ENCODE measurements at places on chromosomes 11 and 22.

DNA sequence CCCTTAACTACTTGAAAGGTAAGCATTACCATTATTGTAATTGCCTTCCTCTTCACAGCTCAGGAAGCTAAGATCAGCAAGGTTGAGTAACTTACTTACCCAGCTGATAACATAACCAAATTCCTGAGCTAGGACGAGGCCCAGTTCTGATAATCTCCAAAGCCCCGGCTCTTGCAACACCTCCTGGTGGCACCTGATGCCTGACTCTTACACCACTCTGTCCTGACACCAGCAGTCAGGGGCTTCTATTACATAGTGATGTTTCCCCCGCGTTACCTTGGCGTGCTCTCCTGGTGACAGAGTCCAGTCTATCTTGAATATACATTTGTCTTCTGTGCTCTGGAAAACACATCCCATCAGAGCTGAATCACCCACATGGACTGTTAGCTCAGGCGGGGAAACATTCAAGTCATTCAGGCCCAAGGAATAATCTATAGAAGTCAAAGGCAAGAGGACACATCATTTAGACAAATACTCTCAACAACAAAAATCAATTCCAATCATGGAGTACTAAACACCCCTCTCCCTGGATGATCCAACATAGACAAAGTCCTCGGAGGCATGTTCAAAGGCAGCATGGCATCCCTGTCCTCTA is 12.6 kb downstream of the JAML start:
- no peak for DNase-seq

DNA sequence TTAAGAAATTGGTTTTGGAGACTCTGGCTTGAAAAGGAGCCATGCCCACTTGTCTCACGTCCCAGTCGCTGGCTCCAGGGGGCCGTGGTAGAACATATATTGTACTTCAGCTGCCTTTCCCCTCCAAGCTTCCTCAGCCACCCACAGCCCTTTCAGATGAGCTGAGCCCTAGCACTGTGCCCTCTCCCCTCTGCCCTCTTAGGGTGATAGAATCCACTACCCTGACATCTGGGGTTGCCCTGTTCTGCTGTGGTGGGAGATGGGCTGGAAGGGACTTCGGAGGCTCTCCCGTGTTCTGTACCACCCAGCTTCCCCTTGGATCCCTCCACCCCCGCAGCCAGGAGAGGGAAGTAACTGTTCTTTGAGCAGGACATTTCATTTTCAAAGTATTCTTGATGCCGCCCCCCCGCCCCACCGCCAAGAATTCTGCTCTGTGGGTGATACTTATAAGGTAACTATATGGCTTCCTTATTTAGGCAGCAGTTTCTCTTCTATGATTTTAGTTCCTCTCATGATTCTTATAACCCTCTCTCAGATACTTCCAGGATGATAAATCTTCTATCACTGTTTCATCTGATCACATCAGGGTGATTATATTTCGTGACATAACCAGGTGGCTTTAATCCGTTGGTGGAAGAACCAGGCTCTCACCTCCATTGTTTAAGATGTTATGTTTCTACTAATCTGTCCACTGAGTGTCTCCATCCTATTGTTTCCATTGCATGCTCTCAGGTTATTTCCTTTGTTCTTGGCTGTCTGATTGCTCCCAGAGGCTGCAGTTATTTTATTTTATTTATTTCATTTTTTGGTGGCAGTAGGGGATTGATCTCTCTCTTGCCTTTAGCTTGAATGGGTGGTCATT is 24.1 kb downstream of the ZBTB16 start:
- no peak for DNase-seq

DNA sequence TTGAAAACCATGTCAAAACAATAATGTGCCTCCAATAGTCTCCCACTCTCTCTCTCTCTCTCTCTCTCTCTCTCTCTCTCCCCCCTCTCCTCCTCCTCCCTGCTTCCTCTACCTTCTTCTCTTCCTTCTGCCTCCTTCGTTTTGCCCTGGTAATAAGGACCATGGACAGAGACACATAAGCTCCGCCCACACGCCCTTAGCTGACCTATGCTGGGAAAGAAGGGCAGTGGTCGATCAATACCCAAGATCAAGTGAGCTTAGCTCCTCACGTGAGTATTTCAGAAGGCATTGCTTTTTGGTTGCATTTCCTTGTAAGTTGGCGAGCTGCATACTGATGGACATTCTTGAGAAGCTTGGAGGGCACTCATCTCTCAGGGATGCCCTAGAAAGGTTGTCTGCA is 194.8 kb downstream of the MIAT start:
- no peak for DNase-seq

DNA sequence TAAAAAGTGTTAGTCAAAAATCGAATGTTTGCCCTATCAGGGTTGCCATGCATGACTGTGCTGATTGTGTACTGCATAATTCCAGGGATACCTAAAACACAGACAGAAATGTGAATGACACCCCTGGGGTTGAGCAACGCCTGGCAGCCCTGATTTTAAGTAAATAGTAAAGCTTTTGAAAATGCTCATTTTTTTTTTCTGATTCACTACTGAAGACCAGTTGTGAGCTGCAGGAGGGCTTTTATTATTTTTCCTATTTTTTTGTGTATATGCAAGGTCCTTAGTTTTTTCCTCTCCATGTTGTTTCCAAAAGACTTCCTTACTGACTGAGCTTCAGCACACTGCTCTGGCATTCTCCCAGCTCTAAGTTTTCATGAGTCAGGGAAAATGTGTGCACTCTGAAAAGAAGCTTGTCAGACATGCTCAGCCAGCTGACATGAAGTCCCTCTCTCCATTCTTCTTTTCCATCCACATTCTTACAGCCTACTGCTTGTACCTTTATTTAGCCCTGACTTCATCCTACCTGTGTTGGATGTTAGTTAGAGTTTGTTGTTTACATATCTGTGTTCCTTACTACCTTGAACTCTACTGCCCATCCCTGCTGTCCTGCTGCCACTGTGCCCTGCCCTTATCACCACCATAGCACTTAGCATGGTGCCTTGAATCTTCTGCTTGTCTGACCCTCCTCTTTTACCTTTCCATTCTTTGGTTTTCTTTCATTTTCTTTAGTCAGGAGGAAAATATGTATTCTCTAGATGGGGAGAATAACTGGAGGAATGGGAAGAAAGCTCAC is 79.5 kb downstream of the HORMAD2 start:
- DNase-seq, result no peak

DNA sequence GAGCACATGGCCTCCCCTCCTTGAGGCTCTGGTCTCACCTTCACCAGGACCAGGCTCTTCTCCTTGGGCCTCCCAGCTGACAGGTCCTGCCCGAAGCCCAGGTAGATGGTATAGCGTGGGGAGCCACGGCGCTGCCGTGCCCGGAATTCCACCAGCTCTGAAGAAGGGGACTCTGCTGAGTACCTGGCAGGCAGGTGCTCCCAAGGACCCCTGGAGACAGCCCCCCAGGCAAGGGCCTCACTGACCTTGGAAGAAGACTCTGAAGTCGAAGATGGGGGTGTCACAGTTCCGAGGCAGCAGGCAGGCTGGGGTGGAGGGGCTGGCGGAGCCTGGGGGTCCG is 2.8 kb downstream of the IRF7 start:
- no peak for DNase-seq

DNA sequence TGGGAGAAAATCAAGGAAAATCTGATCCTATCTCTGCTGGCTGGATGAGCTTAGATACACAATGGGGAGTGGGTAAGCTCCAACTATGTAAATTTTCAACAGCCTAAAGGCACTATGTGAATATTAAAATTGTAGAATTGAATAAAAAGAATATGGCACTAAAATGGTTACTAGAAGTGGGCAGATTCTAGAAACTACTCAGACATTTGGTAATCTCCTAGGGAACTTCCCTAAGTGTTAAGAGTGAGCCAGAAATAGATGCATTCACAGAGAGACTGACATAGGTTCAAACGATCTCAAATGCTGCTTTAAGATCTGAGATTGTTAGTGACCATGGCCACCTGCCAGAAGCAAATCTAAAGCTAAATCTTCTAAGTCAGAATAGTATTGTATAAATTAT is 4.3 kb upstream of the OR52E1 start:
- DNase-seq, result no peak

DNA sequence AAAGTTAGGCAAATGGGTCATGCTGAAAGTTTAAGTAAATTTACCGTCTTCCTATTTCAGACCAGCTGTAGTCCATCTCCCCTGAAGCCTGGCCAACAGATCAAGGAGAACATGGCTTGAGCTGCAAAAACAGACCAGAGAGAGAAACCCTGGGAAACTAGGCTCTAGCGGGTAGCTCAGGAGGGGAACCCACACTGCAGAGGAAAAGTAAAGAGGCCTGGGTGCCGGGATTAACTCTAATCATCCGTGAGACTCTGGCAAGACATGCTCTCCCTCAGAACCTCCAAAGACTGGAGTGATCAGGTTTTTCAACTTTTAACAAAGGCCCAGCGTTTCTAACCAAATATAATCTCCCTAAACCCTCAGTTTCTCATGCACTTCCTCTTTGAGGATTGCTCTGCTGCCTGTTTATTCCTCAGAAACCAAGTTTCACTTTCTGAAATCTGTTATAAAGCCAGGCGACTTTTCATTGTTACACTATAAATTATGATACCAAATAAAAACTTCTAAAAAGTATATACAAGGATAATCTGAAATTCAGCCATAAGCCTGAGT is 67.5 kb downstream of the GAB2 start:
- no peak for DNase-seq

DNA sequence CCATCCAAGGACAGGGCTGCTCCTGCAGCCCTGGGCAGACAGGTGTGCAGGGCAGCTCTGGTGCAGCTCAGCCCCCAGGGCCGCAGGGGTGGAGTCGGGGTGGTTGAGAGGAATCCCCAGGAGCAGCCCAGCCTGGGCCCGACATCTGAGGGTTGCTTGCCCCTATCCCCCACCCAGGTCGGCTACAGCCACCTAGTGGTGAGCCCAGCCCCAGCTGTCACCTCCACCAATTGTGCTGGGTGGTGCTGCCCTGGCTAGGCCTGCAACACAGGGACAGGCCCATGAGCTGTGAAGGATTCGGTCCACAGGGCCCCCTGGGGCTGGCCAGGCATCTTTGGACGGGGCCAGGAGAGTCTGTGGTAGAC is 29.6 kb downstream of the RTN4R start:
- DNase-seq, result peak; percentile 91

GRCh38 chr11:29962243-29962642 is 54.6 kb downstream of the KCNA4 start:
- no peak for DNase-seq

GRCh38 chr11:8603696-8604077 is 9.7 kb upstream of the STK33 start:
- DNase-seq, result no peak

DNA sequence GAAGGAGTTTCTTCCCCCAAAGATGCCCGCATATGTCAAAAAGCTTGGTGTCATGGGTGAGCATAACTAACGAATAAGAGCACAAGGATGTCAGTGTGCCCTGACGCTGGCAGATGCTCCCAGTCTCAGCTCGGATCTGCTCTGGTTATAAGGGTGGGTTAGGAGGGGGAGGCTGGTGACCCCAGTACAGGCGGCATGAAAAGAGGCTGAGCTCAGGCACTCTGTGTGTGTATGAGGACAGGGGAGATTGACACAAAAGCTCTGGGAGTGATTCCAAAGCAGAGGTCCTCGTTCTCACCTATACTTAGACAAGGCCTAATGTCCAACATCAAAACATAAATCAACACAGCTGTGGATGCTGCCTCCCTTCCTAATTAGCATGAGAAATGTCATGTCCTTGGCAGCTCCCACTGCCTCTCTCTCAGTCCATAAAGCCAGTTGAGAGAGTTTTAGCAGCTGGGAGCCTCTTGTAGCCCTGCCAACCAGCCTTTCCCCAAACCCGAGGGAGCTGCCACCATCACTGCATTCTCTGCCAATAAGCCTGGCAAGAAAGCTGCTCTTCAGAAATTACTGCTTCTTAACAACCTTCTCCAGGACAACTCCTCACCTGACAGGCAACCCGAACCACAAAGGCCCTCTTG is 59.8 kb downstream of the SC5D start:
- DNase-seq, result no peak

GRCh38 chr11:94771390-94771789 is 3.2 kb downstream of the AMOTL1 start:
- DNase-seq, result no peak

- no peak for DNase-seq
Observed at GRCh38 chr11:117909611-117910382, 19.4 kb downstream of the TMPRSS13 start.

GRCh38 chr22:38435010-38435409 is 20.0 kb downstream of the KCNJ4 start:
- DNase-seq, result no peak

GRCh38 chr22:43066134-43066533 is 23.1 kb downstream of the TTLL1 start:
- no peak for DNase-seq

DNA sequence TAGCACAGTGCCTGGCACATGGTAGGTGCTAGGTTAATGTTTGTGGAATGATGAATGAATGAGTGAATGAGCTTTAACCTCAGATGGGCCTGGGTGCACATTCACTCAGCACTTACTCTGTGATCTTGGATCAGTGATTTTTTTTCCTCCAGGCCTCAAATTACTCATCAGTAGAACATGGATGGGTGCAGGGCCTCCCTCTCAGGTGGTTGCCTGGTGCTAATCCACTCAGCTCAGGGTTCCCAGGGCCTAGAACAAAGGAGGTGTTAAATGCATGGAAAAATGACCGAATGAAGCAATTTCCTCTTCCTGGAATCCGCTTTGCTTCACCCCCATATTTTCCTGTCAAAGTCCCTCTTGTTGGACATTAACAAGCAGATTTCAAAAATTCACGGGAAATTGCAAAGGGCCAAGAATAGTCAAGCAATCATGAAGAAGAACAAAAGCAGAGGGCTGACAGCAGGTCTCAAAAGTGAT is 93.5 kb downstream of the MYEOV start:
- DNase-seq, result no peak

DNA sequence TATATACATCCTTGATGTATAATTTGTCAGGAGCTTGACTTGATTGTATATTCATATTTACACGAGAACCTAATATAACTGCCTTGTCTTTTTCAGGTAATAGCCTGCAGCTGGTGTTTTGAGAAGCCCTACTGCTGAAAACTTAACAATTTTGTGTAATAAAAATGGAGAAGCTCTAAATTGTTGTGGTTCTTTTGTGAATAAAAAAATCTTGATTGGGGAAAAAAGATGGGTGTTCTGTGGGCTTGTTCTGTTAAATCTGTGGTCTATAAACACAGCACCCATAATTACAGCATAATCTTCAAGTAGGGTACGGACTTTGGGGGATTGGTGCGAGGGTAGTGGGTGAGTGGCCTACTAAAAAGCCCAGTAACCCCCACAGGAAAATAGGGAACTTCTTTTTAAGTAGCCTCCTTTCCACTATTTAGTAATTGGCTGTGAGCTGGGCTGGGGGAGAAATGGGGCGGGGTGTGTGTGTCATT is 7.5 kb downstream of the MALAT1 start:
- no peak for DNase-seq

- no peak for DNase-seq
Observed at GRCh38 chr11:46134540-46134939, 13.3 kb upstream of the PHF21A start.

DNA sequence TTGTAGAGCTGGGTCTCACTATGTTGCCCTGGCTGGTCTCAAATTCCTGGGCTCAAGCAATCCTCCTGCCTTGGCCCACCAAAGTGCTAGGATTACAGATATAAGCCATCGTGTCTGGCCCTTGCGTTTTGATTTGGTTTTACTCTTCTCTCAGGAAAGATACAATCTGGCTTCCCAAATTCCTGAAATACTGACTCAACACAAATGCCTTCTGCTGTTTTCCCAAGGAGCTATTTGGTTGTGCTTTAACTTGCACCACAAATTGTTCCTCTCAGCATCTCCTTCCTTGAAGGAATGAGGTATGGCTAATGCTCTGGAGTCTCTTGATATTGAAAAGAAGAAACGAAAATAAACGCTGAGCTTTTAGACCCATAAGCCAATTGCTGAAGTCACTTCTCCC is 110.0 kb upstream of the PAX6 start:
- DNase-seq, result no peak

All from GM10248 (cell line).